ENCODE measurements at places on chromosomes 12 and 14. TPM values are rescaled to one million over a fixed set of nuclear protein-coding genes. Genes with fewer than 3 reads are reported as not detected.
A peak's percentile ranks its signal among the peaks of the same experiment; 100 is the strongest.

ASB2 gene
- total RNA-seq, result 294 TPM

KRT78 gene
- total RNA-seq, result not detected

DNA sequence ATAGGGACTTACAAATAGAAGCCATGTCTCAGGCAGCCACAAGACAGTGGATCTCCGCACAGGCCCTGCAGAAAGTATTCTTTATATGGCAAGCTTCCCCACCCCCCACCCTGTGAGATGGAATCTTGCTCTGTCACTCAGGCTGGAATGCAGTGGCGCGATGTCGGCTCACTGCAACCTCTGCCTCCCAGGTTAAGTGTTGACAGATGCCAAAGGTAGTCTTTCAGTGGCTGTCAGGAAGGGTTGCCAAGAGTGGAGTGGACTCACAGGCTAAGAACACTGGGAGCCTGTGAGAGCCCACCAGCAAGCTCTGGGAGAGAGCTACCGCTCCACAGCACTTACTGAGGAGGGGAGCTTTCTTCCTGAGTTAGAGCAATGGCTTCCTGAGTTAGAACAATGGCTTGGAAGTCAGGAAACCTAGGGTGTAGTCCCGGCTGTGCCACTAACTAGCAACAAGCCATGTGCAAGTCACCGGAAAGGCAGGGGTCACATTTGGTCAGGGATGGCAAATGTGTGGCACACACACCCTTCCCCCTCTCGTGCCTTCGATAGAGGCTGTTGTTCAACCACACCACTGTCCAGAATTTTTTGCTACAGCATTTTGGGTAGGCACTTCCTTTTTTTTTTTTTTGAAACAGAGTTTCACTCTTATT lies 2.6 kb downstream of the RNASE1 start:
- peak; percentile 68 for DNase-seq

COL2A1 gene
- not detected for total RNA-seq

STYK1 gene
- total RNA-seq, result not detected

- no peak for DNase-seq
Observed at GRCh38 chr12:117360551-117361346, 677 bp downstream of the NOS1 start.

- no peak for DNase-seq
Observed at GRCh38 chr12:92290350-92290695, 144.7 kb upstream of the BTG1 start.

DNA sequence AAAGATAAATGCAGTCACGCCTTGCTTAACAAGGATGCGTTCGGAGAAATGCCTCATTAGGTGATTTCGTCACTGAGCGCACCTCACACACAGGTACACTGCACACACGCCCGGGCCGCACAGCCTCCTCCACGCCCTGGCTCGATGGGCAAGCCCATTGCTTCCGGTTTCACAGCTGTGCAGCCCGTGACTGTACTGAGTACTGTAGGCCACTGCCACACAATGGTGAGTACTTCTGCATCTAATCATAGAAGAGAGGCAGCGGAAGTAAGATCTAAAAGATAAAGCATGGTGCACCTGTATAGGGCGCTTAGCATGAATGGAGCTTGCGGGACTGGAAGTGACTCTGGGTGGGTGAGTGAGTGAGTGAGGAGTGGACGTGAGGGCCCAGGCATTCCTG lies 4.3 kb downstream of the RIMBP2 start:
- DNase-seq, result no peak

- no peak for DNase-seq
Observed at GRCh38 chr14:37262649-37263048, 64.9 kb downstream of the MIPOL1 start.

ADCK1 gene
- total RNA-seq, result 8.7 TPM

- no peak for DNase-seq
Observed at GRCh38 chr12:120739821-120740613, 14.4 kb downstream of the ACADS start.

USP15 gene
- total RNA-seq, result 50.7 TPM

KIF5A gene
- total RNA-seq, result 0.05 TPM

DNA sequence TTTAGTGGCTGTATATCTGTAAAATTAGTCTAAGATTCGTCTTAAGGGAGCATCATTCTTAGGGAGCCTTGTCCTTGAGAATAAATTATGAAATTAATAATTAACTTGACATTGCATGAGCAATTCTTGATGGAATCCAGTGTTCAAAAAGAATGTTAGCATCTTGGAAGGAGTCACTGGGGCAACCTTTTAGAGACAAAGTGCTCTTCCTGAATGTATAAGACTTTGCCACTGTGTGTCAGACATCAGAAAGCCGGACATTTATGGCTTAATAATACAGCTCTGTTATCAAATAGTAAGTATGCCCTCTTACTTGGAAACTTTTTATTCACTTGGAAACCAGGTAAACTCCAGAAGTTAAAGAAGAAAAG lies 83.3 kb downstream of the CCER1 start:
- DNase-seq, result no peak

- no peak for DNase-seq
Observed at GRCh38 chr12:126157575-126157966, 1092.3 kb downstream of the AACS start.

DNA sequence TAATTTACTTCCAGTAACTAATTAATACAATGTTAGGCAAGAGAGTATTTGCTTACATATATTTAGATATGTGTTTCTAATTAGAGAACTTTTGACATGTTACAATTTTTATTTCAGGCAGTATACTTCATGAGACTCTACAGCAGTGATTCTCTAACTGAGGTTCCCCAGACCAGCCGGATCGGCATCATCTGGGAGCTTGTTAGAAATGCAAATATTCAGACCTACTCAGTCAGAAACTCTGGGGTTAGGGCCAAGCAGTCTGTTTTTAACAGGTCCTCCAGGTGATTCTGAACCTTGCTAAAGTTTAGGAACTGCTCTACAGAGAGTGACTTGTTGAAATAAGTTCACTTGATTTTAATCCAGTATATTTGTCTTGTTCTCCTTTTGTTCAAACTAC lies 46.5 kb downstream of the ARID2 start:
- DNase-seq, result no peak

- no peak for DNase-seq
Observed at GRCh38 chr12:48933664-48934311, 8.5 kb upstream of the FKBP11 start.

DNA sequence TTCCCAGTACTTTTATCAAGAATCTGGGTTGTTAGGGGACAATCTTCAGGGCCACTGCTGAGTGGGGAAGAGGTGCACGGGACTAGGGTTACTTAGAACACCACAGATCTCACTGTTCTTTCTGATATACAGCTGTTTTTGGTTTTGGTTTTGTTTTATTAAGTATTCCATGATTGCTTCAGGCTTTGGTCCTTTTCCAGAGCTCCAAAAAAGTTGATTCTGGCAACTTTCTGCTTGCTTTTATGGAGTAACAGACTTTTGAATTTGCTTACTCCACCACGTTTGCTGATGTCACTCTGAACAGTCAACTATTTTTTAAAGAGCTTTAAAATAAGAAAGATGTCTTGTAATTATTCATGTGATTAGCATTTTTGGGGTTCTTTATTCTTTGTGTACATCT lies 368.1 kb upstream of the FOXG1 start:
- DNase-seq, result no peak

PPP1R1A gene
- 239 TPM for total RNA-seq

HPD gene
- 2.3 TPM for total RNA-seq

DNA sequence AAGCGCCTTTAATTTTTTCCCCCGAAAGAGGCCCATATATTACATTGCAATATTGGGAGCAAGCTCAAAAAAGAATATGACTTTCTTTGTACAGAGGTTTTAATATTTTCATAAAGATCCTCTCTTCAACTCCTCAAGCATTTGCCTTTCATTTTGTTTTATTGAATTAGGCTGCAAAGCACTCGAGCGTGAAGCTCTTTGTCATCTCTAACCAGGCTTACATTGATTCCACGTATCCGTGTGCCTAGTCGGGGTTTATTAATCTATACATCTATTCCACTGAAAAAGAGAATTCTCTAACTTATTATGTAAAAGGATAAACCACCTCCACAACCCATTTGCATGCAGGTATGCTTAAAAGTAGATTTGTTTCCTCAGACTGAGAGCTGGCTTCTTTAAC lies 234.8 kb upstream of the TMPO start:
- DNase-seq, result no peak

LRRIQ1 gene
- 0.08 TPM for total RNA-seq

DNA sequence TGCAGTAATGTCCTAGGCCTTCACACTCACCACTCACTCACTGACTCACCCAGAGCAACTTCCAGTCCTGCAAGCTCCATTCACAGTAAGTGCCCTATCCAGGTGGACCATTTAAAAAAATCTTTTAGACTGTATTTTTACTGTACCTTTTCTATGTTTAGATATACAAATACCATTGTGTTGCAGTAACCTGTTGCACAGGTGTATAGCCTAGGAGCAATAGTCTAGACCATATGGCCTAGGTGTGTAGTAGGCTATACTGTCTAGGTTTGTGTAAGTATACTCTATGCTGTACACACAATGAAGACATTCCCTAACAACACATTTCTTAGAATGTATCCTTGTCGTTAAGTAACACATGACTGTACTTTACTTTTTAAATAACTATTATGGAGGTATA lies 17.2 kb downstream of the CYP46A1 start:
- DNase-seq, result no peak

DNA sequence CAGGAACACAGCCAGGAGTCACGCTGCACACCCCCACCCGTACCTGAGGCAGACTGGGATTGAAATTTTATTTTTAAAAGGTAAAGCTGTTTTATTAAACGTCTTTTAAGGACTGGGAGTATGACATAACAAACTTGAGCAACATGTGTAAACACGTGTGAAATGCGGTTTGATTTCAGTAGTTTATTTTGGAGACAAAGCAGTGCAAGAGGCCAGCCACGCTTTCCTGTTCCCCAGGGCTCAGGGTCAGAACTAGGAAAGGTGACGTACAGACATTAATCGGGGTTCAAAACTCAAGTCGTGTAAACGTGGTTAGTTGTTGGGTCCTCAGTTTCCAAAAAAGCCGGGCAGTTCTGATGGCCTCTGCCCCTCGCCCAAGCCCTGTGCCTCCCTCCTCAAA lies 16.7 kb downstream of the CHGA start:
- no peak for DNase-seq

DNA sequence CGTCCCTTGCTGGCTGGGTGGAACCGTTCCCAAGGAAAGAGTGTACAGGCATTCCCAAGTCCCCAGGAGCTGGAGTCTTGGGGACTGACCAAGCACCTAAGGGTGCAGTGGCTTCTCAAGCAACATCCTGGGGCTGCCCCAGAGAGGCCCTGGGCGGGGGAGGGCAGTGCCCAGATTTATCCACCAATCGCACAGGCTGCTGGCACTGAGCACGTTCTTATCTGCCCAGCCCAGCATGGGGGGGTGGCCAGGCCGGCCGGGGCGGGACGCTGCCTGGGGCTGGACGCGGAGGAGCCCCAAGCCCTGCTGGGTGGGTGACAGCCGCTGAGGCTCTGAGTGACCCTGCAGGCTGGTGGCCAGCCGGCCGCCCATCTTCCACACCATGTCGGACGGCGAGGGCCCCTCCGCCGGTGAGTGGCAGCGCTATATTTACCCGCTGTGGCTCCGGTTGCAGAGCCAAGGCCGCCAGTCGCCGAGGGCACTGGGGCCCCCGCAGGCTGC lies 53.4 kb downstream of the CYP46A1 start:
- DNase-seq, result no peak

ITGA7 gene
- total RNA-seq, result 479 TPM

MYH6 gene
- 3,910 TPM for total RNA-seq

- DNase-seq, result no peak
Observed at GRCh38 chr12:113170926-113171325, 14.4 kb downstream of the DDX54 start.

DNA sequence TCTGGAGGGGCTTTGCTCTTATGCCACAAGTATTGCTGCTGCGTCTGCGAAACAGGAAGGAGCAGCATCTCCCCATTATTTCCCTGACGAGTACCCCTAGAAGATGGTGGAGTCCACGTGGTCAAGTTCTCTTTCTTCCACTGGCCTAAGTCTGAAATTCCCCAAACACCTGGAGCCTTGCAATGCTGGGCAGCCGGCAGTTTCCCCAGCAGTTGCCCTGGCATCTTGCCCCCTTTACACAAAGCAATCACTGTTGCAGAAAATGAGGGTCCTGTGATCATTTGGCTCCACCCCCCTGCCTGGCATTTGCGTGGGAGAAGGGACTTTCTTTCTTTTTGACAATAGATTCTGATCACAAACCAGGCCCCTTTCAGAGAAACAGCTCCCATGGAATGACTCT lies 56.9 kb downstream of the FOS start:
- DNase-seq, result no peak

DNA sequence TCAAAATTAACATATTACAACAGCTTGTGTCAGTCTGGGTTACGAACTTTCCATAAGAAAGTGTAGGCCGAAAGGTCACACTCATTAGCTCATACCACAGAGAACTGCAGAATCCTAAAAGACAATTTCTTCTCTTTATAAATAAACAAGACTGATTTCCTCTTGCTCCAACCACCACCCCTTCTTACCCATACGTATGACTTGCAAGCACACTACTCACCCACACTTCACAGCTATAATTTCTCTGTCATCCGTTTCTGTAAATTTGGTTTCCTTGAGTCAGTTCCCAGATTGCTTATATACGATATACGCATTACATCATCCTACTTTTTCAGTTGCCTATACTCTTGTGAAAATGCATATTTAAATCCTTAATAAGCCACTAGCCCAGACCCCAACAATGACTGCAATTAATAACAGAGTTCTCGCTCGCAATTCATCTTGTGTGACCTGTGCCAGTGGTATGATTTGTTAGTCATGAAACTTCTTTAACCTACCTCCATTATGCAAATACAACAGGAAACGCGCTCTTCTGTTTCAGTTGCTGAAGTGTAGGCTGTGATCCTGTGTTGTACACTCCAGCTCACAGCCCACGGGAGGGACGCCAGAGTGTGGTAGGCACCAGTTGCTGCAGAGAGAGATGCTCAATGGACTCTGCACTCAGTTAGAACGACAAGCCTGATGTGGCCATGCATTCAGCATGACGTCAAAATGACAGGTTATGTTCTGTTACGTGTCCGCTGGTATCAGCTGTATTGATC lies 417.6 kb downstream of the PDZRN4 start:
- no peak for DNase-seq

DNA sequence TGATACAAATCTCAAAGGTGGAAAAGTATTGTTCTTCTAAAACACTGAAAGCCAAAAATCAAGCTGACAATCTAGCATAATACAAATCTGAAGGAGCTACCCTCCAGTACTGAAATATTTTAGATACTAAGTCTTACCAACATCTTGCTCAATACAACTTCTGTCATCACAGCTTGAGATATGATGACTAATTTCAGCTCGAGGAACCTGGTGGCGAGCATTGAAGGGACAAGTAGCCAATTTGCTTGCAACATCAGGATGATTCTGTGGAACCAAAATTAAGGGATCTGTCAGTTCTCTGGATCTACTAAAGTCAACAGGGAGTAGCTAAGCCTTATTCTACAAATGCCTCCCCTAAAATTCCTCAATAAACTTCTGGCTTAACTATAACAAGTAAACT lies 10.4 kb downstream of the GTSF1 start:
- no peak for DNase-seq

Measured in Right ventricle myocardium inferior (tissue), 1 donor.